Central memory CD8-positive, alpha-beta T cell (primary cell): ENCODE measurements at places on chromosomes 4 and X.

DNA sequence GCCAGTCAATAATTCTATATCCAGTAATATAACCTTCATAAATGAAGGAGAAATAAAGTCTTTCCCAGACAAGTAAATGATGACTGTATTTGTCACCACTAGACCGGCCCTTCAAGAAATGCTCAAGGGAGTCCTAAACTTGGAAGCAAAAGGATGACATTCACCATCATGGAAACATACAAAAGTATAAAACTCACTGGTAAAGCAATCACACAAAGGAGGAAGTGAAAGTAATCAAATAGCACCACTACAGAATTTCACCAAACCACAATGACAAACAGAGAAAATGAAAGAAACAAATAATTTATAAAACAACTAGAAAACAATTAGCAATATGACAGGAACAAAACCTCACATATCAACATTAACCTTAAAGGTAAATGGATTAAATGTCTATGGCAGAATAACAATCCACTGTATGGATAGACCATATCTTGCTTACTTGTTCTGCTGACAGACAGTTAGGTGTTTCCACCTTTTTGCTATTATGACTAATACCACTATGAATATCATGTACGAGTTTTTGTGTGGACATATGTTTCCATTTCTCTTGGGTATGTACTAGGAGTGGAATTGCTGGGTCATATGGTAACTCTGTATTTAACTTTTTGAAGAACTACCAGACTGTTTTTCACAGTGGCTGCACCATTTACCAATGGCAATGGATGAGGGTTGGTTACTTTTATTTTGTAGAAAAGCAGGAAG, 44.9 kb downstream of the NAT8L start:
- no peak for DNase-seq

DNA sequence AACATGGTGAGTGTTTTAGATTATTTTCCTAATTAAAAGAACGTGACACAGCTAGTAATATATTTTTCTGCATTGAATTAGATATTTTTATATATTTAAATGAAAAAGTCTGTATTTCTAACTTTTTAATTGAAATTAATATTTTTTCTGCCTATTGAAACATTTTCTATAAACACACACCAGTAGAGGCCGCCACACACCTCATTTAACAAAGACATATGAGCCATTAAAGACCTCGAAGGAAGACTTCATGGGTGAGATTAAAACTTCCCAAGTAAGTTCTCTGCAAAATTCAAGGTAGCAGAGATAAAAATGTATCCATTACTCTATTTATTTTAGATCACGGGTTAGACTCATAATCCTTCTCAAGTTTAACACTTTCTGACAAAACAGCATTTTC, 8.3 kb downstream of the SLITRK2 start:
- no peak for DNase-seq

- no peak for DNase-seq
Measured at GRCh38 chrX:40897718-40898270, 162.5 kb upstream of the MED14 start.

DNA sequence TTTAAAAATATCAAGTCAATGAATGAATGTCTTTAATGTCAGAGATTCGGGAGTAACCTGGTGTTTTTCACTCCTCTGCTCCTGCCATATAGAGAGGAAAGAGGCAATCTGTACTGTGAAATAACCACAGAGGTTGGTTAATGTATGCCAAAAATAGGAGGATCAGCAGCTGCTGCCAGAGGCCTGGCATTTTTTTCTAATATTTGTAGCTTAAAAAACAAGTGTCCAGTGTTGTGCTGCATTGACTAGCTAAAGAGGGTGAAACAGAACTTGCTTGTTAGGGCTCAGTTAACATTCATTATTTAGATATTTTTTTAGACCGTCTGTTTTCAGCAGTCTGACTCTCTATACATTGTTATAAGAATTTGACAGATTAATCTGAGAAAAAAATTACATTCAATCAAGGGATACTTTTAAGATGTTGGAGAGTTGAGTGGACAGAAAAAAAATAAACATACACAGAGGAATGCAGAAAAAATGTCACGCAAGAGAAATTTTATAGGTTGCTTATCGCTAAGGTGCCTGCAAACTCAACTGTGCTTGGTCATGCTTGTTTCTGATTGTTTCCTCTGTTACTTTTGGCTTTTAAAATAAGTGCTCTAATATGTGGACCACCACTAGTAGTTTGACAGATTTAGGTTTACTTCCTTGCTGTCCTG, 392.3 kb upstream of the GALNT7 start:
- no peak for DNase-seq

- no peak for DNase-seq
Measured at GRCh38 chr4:121192480-121192879, 28.4 kb upstream of the TNIP3 start.

DNA sequence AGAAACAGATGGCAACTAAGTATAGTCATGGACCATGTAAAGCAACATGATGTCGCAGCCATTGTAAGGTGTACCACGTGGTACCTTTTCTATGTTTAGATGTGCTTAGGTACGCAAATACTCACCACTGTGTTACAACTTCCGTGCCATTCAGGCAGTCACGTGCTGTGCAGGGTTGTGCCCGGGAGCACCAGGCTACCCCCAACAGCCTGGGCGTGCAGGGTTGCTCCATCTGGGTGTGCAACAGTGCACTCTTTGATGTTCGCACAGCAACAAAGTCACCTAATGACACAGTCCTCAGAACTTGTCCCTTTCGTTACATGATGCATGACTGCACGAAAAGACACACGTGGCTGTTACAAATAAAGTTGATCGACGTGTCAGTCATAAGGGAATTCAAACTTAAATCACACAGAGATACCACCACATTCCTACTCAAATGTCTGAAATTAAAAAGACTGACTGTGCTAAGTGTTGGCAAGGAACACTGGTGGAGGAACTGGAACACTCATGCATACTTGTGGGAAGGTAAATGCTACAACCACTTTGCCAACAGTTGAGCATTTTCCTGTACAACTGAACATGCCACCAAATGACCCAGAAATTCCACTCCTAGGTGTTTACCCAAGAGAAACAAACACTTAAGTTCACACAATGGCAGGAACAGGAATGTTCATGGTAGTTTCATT, 24.3 kb downstream of the CPLX1 start:
- DNase-seq = no peak

DNA sequence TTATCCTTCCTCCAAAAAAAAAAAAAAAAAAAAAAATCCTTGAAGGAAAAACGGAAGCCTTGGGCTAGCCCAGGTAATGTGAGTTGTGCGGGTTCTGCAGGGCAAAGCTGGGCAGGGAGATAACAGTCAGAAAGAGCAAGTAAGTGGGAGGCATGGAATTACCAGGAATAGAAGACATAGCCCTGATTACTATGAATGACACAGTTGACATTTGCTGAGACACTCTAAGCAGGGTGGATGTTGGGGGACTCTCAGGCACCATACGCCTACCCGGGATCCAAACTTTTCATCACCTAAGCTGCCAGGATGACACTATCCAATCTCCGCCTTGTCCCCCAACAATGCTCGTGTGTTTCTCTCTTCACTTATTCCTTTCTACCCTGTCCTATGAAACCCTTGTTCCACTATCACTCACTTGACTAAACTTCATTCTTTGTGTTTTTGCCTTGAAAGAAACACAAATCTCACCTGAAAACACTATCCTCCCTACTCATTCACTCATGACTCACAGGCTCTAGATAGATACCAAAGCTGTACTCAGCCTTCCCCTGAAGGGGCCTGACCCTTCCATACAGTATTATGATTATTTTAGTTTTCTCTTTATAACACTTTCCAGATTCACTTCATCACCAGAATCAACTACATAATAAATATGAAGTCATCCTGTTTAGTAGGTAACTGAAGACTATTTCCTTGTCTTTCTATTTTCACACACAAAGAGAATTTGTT, 158.4 kb downstream of the INPP4B start:
- no peak for DNase-seq

- DNase-seq = no peak
Measured at GRCh38 chrX:122945328-122945727, 238.8 kb upstream of the GRIA3 start.

DNA sequence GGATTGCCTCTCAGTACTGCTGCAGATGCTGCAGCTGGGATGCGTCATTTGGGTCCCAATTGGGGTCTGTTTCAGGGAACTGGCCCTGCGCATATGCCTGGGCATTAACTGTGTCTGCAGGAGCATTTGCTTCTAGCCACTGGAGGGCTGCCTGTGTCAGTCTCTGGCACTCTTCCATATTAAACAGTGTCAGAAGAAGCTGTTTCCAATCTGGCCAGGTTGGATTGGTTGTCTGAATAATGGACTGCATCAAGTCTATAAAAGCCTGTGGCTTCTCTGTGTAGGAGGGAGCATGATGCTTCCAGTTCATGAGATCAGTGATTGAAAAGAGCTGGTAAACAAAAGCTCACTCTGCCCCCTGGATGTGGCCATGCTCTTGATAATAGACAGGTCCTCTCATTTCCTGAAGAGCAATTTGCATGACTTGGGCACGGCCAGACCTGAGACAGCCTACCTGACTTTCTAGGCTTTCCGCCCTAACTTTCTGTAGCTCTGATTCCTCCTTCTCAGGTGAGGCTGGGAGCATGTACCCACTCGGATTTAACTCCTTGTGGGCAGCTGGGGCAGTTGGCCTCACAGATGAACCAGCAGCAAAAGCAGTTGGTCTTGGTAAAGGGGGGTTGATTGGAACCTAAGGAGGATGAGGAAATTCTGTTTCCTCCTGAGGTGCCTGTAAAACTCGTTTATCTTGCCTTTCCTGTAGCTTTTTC, 29.2 kb downstream of the SULT1E1 start:
- no peak for DNase-seq

GRCh38 chr4:11970754-11971153, 542.1 kb upstream of the HS3ST1 start:
- no peak for DNase-seq

DNA sequence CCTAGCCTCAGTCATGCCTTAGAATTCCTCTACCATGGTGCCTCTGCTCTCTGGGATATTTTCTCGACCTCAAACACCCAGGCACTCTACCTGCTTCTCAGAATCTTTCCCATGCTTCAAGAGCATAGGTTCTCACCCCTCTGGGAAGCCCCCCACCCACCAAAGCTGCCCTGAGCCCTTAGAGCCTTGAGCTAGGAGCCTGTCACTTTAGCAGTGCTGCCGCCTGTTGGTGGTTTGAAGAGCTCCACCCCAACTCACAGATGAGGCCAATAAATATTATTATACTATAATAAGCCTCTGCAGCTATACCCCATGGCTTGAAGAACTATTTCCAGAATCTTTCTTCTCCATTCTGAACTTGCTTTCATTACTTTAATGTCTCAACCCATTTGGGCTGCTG, 109.7 kb downstream of the RTL5 start:
- no peak for DNase-seq

- no peak for DNase-seq
Measured at GRCh38 chr4:137514406-137515111, 17.7 kb downstream of the PCDH18 start.

DNA sequence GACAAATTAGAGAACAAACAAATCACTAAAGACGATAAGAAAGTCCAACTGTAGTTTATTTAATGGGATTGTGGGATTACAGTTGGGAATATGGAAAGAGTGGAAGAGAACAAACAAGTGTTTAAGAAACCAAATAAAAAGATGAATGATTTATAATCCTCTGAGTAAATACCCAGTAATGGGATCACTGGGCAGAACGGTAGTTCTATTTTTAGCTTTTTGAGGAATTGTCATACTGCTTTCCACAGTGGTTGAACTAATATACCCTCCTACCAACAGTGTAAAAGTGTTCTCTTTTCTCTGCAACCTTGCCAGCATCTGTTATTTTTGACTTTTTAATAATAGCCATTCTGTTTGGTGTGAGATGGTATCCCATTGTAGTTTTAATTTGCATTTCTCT, 15.0 kb downstream of the C4orf51 start:
- no peak for DNase-seq

DNA sequence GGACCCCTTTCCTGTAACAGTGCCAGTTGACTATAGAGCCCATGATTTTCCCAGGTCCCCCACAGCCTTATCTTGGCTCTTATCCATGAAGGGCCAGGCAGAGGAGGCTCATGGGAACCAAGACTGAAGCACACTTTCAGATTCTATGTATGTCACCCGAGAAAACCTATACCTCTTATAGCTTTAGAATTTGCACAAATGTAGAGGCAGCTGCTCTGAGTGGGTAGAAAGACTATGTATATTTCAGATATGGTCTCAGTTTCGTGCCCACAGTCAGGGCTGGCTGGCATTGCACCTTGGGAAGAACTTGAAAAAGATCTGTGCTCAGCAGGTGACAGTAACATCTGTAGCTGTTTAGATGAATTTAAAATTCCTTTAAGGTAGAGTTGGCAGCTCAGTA, 8.3 kb upstream of the LNX1 start:
- DNase-seq = no peak

- no peak for DNase-seq
Measured at GRCh38 chr4:26692014-26692726, 108.3 kb downstream of the TBC1D19 start.

DNA sequence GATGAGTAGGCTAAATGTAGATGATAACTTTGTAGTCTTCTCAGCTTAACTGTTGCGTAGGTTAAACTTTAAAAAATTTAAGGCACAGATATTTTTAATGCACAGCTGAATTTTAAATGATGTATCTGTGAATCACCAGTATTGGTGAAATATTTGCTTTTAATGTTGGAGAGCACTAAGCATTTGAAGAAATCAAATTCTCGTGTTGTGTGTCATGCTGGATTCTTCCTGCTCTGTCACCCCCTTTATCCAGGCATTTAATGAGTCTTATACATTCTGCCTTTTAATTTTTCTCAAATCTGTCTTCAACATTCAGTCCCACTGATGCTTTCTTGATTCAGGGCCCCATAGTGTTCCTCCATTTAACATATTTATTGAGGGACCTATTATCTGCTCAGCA, 76.7 kb downstream of the SLC4A4 start:
- no peak for DNase-seq

- no peak for DNase-seq
Measured at GRCh38 chr4:89509708-89510281, 202.2 kb upstream of the GPRIN3 start.

DNA sequence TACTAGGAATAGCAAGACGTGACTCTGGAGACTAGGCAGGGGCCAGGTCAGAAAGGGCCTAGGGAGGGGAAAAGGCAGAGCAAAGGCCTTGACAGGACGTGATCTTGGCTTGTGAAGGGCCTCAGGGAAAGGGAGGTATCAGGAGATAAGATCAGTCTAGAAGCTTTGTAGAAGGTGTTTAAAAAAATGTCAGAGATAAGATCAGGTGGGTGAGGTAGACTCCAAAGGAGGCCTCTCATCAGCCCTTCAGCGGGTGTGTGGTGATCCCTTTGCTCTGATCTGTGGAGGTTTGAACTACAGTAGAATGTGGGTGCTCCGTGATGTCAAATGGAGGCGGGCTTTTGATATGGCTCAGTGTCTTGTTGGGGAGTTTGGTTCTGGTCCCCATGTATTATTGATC, 78.8 kb upstream of the PRPS1 start:
- no peak for DNase-seq

- no peak for DNase-seq
Measured at GRCh38 chr4:182082910-182083309, 160.3 kb upstream of the TENM3 start.
